ENCODE measurements at places on chromosomes 1 and 21.

GRCh38 chr1:40059960-40060750, 19.6 kb downstream of the CAP1 start:
- DNase-seq = no peak

- DNase-seq = no peak
Measured at GRCh38 chr1:44366371-44366975, 11.4 kb upstream of the ERI3 start.

DNA sequence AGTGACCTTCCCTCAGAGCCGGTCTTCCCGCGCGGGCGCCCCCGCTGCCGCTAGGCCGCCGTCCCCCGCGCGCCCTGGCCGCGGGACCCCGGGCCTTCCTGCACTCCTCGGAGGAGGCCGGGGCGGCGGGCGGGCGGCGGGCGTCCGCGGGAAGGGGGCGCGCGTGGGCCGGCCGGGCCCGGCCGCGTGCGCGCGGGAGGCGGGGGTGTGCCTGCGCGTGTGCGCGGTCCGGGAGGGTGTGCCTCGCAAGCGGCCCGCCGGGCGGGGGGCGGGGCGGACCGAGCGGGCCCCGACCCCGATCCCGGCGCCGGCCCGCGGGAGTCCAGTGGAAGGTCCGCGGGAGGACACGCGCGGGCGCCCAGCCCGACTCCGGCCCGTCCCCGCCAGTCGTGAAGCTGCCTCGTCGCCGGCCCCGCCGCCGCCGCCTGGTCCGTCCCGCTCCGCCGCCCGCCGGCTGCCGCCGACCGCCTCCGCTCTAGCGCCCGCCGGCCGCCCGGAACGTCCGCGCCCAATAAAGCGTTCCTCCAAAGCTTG, 438 bp downstream of the MRPS6 start:
- peak; percentile 27 for DNase-seq

DNA sequence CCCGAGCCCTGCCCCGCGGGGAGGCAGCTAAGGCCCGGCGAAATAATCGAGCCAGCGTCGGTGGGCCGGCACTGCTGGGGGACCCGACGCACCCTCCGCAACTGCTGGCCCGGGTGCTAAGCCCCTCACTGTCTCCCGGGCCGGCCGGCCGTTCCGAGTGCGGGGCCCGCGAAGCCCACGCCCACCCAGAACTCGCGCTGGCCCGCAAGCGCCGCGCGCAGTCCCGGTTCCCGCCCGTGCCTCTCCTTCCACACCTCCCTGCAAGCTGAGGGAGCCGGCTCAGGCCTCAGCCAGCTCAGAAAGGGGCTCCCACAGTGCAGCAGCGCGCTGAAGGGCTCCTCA, 49.0 kb upstream of the SYT14 start:
- DNase-seq = no peak

- no peak for DNase-seq
Measured at GRCh38 chr1:95503278-95504030, 269.4 kb downstream of the RWDD3 start.

DNA sequence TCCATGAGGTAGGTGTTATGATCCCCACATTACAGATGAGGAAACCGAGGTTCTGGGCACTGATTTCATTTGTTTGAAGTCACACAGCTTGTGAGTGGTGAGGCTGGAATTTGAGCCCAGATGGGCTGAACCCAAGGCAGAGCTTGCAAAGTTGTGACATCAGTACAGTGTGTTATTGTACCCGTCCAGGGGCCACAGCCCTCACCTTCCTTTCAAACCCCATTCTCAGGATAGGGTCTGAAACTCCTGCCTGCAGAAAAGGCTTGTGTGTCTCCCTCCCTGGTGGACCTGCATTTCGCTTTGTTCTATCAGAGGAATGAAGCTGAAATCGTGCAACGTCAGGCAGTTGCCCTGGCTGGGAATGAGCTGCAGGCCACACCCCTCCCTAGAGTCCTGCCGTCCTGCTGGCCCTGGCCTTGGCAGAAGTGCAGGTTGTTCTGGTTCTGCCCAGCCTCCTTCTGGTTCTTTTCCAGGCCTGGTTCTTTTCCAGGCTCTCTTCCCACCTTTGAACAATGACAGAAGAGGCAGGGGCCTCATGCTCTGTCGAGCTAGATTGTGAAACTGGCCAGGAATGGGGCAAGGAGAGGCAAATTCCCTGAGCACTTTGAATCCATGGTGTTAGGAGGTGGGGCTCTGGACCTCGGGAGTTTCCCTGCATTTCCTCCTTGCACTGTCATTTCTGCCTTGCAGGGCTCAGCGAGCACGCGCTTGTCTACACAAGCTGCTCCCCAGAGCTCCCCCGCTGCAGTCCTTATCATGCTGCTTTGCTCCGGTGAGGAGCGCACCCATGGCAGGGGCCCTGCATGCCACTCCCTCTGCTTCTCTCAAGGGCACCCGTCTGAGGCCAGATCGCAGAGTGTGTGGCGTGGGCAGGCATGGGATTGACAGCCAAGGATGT, 8.2 kb upstream of the MYOM3 start:
- DNase-seq = no peak

GRCh38 chr1:103144681-103145080, 36.4 kb upstream of the COL11A1 start:
- no peak for DNase-seq

- peak; percentile 27 for DNase-seq
Measured at GRCh38 chr21:41460578-41461527, 34.8 kb downstream of the MX1 start.

- DNase-seq = no peak
Measured at GRCh38 chr1:193654951-193655735, 468.7 kb upstream of the B3GALT2 start.

All from stimulated activated CD4-positive, alpha-beta T cell treated with anti-CD3 and anti-CD28 coated beads, TNF-alpha, amount 100 ng/mL, for 1 hour (primary cell).